ENCODE measurements at places on chromosomes 2 and 18.

- DNase-seq = no peak
These were observed 25.6 kb upstream of the PTMA start for GRCh38 chr2:231682603-231683291.

GRCh38 chr18:45780568-45780967 is 44.9 kb upstream of the SIGLEC15 start:
- no peak for DNase-seq

DNA sequence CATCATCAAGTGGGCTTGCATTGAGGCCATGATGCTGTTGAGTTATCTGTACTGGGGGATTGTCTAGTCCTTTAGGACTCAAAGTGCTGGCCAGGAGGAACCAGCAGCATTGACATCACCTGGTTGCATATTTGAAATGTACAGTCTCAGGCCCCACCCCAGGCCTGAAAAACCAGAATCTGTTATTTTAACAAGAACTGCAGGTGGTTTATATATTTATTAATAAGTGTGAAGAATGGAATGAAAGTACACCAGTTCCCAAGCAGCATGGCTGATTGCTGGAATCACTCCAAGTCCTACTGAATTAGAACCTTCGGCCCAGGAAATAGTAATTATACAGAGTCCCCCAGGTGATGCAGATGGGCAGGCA is 2.8 kb downstream of the IL1F10 start:
- no peak for DNase-seq

- no peak for DNase-seq
These were observed 250.3 kb downstream of the ANAPC1 start for GRCh38 chr2:111633643-111634042.

GRCh38 chr2:191544461-191545062 is 133.4 kb upstream of the NABP1 start:
- no peak for DNase-seq

DNA sequence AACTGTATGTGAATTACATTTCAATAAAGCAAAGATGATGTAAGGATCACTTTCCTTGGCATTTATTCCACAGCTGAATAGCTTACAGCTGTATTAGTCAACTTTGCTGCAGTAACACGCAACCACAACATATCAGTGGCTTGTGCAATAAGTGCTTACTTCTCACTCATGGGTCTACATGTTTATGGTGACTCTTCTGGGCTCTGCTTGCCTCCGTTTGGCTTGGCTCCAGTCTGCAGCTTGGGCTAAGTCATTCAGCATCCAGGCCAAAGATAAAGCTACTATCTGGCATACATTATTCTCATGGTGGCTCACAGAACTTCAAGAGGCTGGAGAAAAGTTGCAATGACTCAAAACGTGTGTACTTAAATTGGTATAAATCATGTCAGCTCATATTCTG is 355.0 kb downstream of the RNF144A start:
- no peak for DNase-seq

- DNase-seq = no peak
These were observed 487.3 kb upstream of the VWC2L start for GRCh38 chr2:213923543-213923942.

DNA sequence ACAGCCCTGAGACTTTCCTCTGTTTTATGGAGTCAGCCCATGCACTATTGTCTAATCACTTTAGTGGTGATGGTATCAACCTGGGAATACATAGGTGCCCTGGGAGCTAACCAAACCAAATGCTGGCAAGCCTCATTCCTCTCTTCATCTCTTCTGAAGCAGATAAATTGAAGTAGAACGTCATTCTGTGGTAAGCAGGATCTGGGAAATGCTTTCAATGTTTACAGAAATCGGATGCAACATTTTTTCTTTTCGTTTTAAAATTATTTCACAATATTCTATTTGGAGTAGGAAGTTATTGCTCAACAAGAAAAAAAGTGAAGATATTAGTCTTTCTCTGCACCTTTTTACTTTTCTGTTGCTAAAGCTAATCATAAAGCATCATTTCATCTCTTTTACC is 114.2 kb downstream of the RBMS1 start:
- DNase-seq = no peak

DNA sequence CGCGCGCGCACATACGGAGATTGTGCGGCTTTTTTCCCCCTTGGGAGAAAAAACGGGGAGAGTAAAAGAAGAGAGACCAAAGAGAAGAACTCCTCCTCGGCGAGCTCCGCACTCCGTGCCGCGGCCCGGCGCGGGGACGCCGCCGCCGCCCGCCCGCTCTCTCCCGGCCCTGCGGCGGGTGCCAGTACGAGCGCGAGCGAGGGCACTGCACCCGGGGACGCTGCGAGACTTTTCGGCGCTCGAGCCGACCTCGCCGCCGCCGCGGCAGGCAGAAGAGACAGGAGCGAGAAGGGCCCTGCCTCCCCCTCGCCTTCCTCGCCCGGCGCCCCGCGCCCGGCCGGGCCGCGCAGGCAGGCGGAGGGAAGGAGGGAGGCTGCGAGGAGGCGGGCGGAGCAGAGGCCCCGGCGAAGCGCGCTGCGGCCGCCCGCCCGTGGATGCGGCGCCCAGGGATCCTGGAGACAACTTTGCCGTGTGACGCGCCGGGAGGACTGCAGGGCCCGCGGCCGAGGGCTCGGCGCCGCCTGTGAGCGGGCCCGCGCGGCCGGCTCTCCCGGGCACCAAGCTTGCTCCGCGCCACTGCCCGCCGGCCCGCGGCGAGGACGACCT is 857 bp upstream of the INHBB start:
- DNase-seq = no peak

GRCh38 chr18:71371951-71372605 is 1083.2 kb downstream of the SOCS6 start:
- DNase-seq = no peak

- no peak for DNase-seq
These were observed 177.1 kb downstream of the EIPR1 start for GRCh38 chr2:3200420-3200939.
